Cerebellar nuclear complex (tissue), 1 donor: ENCODE measurements at places on chromosomes 2 and 18.

DNA sequence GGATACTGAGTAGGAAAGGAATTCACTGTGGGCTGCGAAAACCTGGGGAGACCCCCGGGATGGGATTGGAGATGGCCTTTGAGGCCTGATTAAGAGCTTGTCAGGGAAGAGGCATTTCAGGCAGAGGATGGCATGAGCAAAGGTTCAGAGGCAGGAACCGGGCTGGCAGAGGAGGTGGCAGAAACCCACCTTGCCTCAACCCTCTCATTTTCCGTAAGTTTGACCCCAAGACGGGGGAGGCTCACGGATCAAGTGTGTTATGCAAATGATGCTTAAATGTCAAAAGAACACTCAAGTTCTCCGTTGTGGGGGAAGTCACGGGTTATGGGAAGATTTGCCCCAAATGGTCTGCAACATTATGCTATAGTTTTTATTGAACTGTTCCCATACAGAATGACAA lies 88.3 kb downstream of the MYCN start:
- DNase-seq, result no peak

GRCh38 chr2:126838716-126838985 lies 60.0 kb upstream of the TEX51 start:
- no peak for DNase-seq

DNA sequence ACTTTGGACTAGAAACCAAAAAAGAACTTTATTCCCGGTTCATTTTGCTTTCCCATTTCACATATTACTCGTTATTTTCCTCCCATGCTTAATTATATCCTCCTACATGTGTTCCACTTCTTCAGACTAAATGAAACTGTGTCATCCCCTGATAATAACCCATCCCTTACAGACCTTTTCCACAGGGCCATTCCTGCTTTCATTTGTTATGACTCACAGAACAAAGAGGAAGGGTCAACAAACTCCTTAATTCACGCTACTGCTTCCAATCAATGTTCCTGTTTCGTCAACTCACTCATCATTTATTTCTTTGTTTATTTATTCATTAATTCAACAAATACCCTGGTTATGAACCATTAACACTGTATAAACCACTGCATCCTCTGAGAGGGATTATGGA lies 104.5 kb downstream of the ZEB2 start:
- no peak for DNase-seq

DNA sequence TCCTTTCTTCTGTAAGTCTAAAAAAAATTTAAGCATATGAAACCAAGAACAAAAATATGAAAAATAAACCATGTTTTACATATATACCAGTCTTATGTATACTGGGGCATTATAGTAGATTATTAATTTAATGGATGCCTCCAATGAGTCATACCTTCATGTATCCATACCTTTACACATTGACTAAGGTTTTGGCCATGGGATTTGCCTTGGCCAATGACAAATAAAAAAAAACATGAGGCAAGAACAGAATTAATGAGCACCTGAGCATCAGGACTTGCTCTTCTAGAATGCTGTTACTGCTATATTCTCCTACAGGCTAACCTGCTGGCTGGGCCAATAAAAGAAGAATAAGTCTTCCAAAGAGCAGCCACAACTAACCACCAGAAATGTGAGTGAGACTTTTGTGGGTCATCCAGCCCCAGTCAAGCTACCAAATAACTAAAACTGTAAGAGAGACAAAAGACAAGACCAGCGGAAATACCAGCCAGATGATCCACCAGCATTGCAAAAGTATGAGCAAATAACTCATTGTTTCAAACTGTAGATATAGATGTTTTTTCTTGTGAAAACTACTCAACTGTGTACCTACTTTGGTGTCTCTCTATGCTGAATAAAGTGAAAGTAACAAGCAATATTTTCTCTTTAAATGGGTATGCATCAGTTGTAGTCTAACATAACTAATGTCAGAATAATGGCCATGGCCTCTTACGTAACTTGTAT lies 749.6 kb upstream of the VRK2 start:
- no peak for DNase-seq

- peak; percentile 51 for DNase-seq
Measured at GRCh38 chr2:162885281-162886070, 46.9 kb upstream of the KCNH7 start.

DNA sequence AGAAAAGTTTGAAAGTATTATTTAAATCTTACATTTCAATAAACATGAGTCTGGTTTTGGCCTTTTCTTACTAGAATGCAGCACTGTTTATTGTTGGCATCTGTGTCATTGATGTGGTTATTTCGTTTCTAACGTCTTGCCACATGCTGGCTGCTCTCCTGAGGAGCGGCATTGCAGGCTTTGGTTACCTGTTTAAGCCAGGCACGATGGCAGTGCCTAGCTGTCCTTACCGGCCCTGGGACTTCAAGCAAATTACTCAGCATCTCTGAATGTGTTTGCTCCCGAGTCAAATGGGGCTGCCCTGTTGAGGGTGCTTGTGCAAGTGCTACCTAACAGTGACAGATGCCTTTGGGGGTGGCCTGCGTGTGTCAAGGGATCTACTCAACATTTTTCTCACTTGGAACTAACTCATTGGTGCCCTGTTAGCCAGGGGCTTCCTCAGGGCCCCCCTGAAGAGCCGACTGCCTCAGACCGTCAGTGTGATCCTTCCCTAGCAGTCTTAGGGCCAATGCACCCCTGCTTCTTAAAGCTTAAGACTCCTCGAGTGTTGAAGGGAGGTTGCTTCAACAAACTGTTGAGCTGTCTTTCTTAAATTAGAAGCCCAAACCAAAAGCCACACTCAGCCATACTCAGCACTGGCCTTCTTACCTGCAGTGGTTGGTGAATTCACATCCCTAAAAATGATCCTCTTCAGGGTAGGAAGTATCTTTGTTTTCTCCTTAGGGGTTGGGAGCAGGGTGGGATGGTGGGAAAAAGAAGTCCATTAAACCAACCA lies 151.5 kb downstream of the NCK2 start:
- no peak for DNase-seq

DNA sequence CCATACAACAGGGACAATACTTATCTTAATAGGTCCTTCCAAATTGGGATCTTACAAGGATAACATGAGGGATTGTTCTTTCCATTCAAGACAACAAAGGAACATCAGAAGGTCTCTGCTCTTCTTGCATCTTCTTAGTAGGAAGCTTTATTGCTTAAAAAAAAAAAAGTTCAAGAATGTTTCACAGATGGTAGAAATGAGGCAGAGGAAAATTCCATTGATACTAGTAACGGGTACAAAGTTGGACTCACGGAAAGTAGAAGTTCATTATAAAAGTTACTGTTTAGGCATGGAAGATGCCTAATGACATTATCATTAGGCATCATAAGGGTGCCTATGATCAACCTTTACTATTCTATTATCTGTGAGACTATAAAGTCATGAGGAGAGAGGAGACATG lies 136.2 kb downstream of the LAMA3 start:
- DNase-seq, result no peak

- DNase-seq, result no peak
Measured at GRCh38 chr2:217947383-217948350, 55.1 kb downstream of the TNS1 start.

DNA sequence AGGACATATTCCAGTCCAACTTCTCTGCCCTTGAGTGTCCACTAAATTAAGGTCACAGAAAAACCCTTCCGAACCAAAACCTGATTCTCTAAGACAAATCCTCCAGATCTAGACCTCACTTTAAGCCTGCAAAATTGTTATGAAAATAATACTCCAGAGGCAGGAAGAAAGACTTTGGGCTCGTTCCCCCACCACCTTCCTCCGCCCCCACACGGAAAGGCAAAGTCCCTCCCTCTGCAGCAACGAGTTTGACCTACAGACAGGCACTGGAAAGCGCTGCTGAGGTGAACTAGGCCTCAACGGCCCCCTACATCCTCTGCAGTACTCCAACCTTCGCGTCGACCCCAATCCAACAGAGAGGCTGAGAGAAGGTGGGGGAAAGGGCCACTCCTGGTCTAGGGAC lies 808 bp downstream of the ATP5MC3 start:
- DNase-seq, result no peak

GRCh38 chr2:73870084-73870483 lies 22.7 kb upstream of the ACTG2 start:
- DNase-seq, result no peak

DNA sequence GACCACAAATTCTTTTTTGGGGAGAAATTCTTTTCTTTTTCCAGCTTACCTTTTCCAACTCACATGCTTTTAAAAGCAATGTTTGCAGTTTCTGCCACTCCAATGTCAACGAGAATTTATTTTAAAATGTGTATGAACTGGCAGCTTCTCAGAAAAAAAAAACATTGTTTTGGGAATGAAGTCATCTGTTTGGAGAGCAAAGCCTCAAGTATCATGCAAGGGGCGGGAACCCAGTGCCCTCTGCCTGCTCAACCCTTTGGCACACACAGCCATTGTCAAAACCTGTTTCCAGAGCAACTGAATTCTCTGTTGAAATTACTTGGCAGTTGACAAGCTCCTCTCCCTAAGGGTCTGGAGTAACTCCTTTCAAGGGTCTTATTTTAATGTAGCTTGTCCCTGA lies 128.5 kb downstream of the QPCT start:
- DNase-seq, result no peak

GRCh38 chr2:70128005-70128404 lies 40.7 kb downstream of the PCBP1 start:
- DNase-seq, result no peak

- DNase-seq, result no peak
Measured at GRCh38 chr2:660029-660428, 17.2 kb downstream of the TMEM18 start.

- no peak for DNase-seq
Measured at GRCh38 chr18:5370332-5370731, 74.8 kb upstream of the ZBTB14 start.

- DNase-seq, result no peak
Measured at GRCh38 chr2:126902152-126902835, 3.6 kb downstream of the TEX51 start.

DNA sequence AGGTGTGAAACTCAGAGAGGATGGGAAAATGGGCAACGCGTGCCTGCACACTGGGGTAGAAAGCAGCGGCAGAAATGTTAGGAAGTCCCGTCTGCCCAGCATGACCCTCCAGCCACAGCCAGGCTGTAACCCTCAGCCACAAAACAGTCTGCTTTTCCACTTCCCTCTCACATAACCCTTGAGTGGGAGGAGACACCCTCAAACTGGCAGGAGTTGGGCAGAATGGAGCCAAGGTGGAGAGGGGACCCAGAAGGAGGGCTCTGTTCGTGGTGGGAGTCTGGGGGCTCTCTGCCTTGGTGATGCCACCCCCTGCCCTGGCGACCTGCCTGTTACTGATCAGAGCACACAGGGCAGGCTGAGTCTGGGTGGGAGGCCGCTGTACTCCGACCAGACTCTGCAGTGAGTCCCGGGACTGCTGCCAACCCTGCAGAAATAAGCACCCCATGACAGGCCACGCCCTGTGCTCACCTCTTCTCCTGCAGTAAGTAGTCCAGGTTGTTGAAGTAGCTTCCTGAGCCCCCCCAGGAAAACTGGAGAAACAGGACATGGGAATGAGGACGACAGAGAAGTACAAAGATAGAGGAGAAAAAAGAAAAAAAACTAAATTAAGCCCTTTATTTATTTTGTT lies 16.0 kb downstream of the FAM178B start:
- no peak for DNase-seq

- no peak for DNase-seq
Measured at GRCh38 chr2:157874997-157875640, 1.0 kb downstream of the ACVR1 start.

GRCh38 chr2:222167762-222168161 lies 131.0 kb downstream of the PAX3 start:
- DNase-seq, result no peak

- DNase-seq, result no peak
Measured at GRCh38 chr2:231361701-231362554, 33.6 kb upstream of the B3GNT7 start.

GRCh38 chr18:59550174-59550516 lies 147.1 kb downstream of the CCBE1 start:
- no peak for DNase-seq

DNA sequence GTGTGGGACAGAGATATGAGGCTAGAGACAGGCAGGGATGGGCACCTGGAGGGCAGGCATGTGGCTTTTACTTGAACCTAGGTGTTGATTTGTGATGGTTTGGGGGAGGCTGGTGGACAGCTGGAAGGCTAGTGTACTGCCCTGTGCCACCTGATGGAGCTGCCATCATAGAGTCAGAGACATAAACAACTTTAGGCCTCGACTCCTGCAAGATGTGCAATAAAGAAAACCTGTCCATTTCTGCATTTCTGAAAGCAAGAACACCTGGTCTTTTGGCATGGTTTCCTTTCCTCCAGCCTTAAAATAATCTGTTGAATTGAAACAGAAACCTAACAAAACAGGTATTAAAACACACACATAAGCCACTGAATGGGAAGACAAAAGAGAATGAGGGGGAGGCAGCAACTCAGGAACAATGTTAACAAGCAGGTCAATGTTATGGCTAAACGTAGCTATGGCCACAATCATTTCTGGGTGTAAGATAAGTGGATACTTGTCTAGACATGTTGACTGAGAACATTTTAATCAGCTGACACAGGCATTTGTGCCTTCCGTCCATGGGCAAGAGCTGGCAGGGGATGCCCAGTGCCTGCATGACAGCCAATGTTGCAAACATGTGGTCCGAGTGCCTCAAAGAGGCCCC lies 87.8 kb downstream of the KCTD1 start:
- DNase-seq, result no peak

GRCh38 chr18:43170586-43170985 lies 55.1 kb upstream of the RIT2 start:
- DNase-seq, result no peak

GRCh38 chr2:239346676-239347075 lies 54.1 kb downstream of the HDAC4 start:
- no peak for DNase-seq

DNA sequence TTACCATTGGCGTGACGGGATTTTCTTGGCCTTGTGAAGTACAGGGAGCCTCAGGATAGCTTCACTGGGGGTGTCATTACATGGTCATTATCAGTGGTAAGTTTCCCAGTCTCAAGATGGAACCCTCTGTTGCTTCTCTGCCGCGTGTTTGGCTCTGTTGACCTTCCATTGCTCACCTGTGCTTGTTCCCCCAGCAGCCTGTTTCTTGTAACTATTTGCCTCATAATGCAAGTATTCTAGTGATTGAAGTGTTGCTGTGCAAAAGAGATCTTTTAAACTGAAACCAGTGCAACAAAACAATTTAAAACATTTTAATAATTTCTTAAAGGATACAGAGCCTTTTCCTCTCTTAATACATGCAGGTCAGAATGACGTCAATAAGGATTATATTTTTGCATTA lies 24.6 kb downstream of the PRKCE start:
- no peak for DNase-seq

DNA sequence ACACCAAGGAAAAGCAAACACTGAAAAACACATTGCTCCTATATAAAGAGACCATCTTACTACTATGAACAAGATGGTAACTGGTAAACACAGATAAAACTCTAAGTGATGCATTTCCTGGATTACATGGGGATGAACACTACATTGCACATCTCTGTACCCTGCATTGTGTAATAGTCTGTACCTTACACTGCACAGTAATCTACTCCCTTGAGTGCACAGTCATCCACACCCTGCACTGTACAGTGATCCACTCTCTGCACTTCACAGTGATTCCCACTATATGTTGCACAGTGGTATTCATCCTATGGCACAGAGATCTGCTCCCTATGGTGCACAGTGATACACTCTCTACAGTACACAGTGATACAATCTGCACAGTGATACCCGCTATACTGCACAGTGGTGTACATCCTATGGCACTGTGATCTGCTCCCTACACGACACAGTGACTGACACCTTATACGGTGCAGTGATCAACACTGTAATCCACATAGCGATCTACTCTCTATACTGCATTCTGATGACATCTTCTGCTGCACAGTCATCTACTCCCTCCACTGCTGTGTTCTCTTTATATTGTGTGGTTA lies 462.2 kb upstream of the RGPD4 start:
- DNase-seq, result no peak

- DNase-seq, result no peak
Measured at GRCh38 chr2:145303536-145303935, 783.6 kb upstream of the ZEB2 start.
